Kidney (tissue), 22 donors: ENCODE measurements at places on chromosomes 11 and 22.

DNA sequence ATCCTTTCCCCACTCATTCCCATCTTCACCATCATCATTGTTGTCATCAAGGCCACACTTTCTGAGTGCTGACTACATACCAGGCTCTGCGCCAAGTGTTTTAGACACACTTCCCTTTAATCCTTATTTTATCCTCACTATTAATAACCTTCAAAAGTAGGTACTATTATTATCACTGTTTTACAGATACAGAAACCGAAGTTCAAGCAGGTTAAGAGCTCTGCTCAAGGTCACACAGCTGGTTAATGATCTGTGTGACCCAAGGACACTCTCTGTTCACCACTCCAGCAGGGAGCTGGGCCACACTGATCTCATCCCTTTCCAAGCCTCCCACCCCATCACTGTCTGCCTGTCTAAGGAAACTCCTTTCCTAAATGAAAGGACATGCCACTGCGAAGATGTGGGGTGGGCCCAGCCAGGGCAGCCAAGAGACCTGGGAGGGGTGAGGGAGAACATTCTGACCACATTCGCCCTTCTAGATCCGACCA is 17.2 kb upstream of the TSKU start:
- no peak overlapping the region for H3K4me3 ChIP-seq
- no peaks in the 10 kb centered on the region for H3K27me3 ChIP-seq

GRCh38 chr22:22848364-22848866 is 39.2 kb upstream of the IGLL5 start:
- no peak overlapping the region for H3K4me3 ChIP-seq
- no peak overlapping the region for H3K27ac ChIP-seq
- H3K4me1 ChIP-seq = no peaks in the 10 kb centered on the region
- DNase-seq = peak; percentile 81
- no peaks in the 10 kb centered on the region for H3K27me3 ChIP-seq

DNA sequence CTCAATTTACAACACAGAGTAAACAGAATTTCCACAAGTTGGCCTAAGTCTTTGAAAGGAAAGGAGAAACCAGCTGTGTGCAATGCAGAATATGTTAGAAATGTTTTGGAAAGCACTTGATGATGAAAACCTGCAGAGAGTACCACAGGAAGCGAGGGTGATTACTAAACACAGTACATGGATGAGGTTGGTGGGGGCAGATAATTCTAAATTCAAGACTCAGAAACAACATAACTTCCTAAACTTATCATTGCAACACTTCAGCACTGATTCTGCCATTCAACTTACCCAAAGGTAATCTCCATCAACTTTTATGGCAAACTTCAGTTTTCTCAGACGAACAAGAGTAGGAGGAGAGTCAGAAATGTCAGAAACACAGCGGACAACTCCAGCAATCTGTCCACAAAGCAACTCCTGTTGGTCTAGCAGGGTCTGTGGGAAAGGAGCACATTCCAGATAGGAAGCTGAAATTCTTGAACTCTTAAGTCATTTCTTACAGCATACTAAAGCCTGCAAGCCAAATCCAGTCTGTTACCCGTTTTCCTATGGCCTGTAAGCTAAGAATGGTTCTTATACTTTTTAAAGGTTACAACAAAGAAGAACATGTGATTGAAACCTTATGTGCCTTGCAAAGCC is 6.8 kb downstream of the HPS4 start:
- H3K27ac ChIP-seq = no peak overlapping the region
- peaks cover 5% of the 10 kb centered on the region for H3K4me1 ChIP-seq
- H3K27me3 ChIP-seq = no peaks in the 10 kb centered on the region
- no peak overlapping the region for H3K4me3 ChIP-seq

GRCh38 chr22:48493733-48494132 is 1333.9 kb downstream of the BRD1 start:
- no peak overlapping the region for H3K4me3 ChIP-seq
- H3K27me3 ChIP-seq = peaks cover 5% of the 10 kb centered on the region
- peak; percentile 31 for DNase-seq
- no peaks in the 10 kb centered on the region for H3K4me1 ChIP-seq
- H3K36me3 ChIP-seq = no peaks in the 10 kb centered on the region

GRCh38 chr22:23093051-23093788 is 22.9 kb downstream of the GNAZ start:
- no peaks in the 10 kb centered on the region for H3K4me1 ChIP-seq
- DNase-seq = no peak
- H3K36me3 ChIP-seq = no peaks in the 10 kb centered on the region
- H3K27ac ChIP-seq = no peak overlapping the region
- H3K4me3 ChIP-seq = no peak overlapping the region

- no peaks in the 10 kb centered on the region for H3K27me3 ChIP-seq
- H3K27ac ChIP-seq = no peak overlapping the region
- no peak for DNase-seq
- no peaks in the 10 kb centered on the region for H3K36me3 ChIP-seq
- H3K4me3 ChIP-seq = no peak overlapping the region
These were observed 4.5 kb upstream of the IRF7 start for GRCh38 chr11:620201-620600.

DNA sequence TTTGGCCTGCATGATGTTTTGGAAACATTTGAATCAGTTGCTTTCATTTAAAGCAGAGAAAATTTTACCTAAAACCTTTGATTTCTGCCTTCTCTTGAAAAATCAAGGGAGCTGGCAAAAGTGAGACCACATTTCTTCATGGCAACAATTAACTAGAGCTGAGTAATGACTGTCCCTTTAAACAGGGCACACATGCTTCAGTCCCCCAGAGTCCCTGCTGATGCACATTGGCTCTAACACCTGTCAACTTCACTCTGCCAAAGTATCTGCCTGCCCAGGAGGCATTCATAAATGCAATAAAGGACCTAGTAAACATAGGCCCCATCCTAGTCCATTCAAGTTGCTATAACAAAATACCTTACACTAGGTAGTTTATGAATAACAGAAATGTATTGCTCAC is 87.1 kb upstream of the LDLRAD3 start:
- DNase-seq = no peak
- H3K4me1 ChIP-seq = no peaks in the 10 kb centered on the region
- no peak overlapping the region for H3K27ac ChIP-seq
- H3K27me3 ChIP-seq = no peaks in the 10 kb centered on the region
- H3K4me3 ChIP-seq = no peak overlapping the region
- no peaks in the 10 kb centered on the region for H3K36me3 ChIP-seq

DNA sequence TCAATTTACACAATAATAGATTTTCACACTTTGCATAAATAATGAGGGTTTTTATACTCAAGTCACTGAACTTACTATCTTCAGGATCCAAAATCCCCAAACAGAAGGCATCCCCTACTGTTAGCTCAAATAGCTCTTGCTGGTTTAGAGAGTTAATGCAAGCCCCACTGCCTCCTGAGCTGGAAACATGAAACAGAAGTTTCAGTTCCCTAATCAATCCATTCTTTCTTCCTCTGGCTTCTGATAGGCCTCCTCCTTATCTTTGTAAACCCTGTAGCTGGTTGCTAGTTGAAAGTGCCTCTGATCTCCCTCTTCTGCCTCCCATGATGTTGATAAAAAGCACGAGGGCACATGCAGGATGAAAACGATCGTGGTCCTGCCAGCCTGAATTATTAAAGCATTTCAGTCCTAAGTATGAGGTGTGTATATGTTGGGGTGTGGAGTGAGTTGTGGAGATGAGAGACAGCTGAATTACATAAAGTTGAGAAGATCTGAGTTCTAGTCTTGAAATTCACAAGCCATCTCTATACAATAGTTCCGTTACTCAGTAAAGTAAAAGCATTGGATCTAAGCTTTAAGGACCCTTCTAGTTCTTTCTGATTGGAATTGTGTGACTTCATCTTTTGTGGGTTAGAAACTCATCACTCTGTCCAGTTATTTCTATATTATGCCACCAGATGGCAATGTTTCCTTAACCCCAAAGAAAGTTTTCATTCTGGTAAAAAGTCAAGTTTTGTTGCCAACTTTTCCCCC is 35.0 kb upstream of the EHF start:
- no peaks in the 10 kb centered on the region for H3K4me1 ChIP-seq
- H3K27me3 ChIP-seq = no peaks in the 10 kb centered on the region
- no peaks in the 10 kb centered on the region for H3K36me3 ChIP-seq
- no peak overlapping the region for H3K27ac ChIP-seq
- DNase-seq = peak; percentile 85
- peak overlapping the region; percentile 51 for H3K4me3 ChIP-seq

- no peak overlapping the region for H3K27ac ChIP-seq
- H3K4me1 ChIP-seq = no peaks in the 10 kb centered on the region
- no peak for DNase-seq
- H3K27me3 ChIP-seq = peaks cover 26% of the 10 kb centered on the region
- no peaks in the 10 kb centered on the region for H3K36me3 ChIP-seq
These were observed 827 bp downstream of the GSC2 start for GRCh38 chr22:19149047-19149883.

GRCh38 chr11:2531277-2531986 is 86.6 kb downstream of the KCNQ1 start:
- peaks cover 15% of the 10 kb centered on the region for H3K4me1 ChIP-seq
- no peak overlapping the region for H3K27ac ChIP-seq
- DNase-seq = peak; percentile 85
- H3K36me3 ChIP-seq = no peaks in the 10 kb centered on the region
- H3K4me3 ChIP-seq = no peak overlapping the region

DNA sequence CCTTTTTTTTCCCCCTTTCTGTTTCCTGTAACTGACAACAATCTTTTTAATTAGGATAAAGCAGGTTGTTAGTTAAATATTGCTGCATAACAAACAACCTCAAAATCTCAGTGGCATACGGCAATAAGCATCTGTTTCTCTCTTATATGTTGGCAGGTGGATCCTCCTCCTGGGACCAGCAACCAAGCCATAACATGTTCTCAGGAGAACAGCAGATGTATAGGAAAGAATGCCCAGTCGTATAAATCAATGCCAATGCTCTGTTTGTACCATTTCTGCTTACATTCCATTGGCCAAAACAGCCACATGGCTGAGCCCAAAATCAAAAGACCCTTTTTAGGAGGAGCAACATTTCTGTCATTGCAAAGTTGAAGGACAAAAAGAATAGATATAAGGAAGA is 445.7 kb downstream of the AASDHPPT start:
- no peak overlapping the region for H3K4me3 ChIP-seq
- no peak for DNase-seq
- H3K36me3 ChIP-seq = no peaks in the 10 kb centered on the region

- no peak within 1 kb of the TSS for H3K4me3 ChIP-seq
- H3K27me3 ChIP-seq = no peaks in the 10 kb centered on the region
- H3K27ac ChIP-seq = no peak within 1 kb of the TSS
- no peaks in the 10 kb centered on the region for H3K36me3 ChIP-seq
- peaks cover 2% of the 10 kb centered on the region for H3K4me1 ChIP-seq
- DNase-seq = peak; percentile 40
These were observed at the start of gene OR51E2 for GRCh38 chr11:4697585-4697984. Gene OR51E2 (minus strand): TSS chr11:4697853. CDS start chr11:4682711, 15,142 bp downstream.

GRCh38 chr11:33716243-33716642 is 15.6 kb upstream of the C11orf91 start:
- H3K27ac ChIP-seq = peak overlapping the region; percentile 10
- no peaks in the 10 kb centered on the region for H3K27me3 ChIP-seq
- no peak overlapping the region for H3K4me3 ChIP-seq
- peaks cover 37% of the 10 kb centered on the region for H3K36me3 ChIP-seq
- no peak for DNase-seq

- DNase-seq = no peak
- H3K27me3 ChIP-seq = no peaks in the 10 kb centered on the region
- H3K27ac ChIP-seq = no peak overlapping the region
- H3K36me3 ChIP-seq = no peaks in the 10 kb centered on the region
- H3K4me3 ChIP-seq = no peak overlapping the region
These were observed 4.3 kb downstream of the ZC3H7B start for GRCh38 chr22:41305646-41306045.

GRCh38 chr22:19419086-19419463 is 12.5 kb downstream of the HIRA start:
- no peak overlapping the region for H3K4me3 ChIP-seq
- H3K27me3 ChIP-seq = no peaks in the 10 kb centered on the region
- H3K4me1 ChIP-seq = no peaks in the 10 kb centered on the region
- DNase-seq = no peak

DNA sequence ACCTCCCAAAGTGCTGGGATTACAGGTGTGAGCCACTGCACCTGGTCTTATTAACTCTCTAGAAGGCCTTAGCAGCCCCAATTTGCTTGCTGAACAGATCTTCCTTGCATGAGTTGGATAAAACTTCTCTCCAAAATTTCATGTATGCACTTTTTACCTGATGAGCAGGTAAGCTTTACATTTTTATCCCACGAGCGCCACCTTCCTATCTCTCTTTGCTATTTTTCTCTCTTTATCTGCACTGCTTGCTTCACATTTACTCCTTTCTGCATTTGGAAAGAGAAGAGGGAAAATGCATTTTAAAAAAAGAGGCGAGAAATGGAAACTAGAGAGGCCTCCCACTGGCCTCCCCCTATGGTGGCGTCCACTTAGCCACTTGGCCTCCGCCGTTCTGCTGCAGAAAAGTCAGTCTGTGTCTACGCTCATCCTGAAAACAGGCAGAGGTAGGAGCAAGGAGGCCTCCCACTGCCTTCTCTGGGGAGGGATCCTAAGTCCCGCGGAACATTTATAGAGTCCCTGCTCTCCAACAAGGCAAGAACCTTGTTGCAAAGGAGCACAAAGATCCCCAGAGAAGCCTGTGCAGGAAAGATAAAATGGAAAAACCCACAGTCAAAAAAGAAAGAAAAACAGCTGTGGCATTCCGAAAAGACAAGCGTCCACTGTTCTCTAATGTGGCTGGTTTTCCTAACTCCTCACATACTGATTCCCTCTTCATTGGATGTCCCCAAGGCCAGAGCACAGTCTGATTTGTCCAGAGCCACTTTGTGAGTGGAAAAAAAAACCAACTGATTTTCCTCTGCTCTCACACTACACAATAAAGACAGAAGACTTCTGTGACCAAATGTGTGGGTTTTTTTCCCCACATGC is 62.2 kb upstream of the INCENP start:
- H3K4me1 ChIP-seq = no peaks in the 10 kb centered on the region
- H3K36me3 ChIP-seq = no peaks in the 10 kb centered on the region
- H3K27me3 ChIP-seq = no peaks in the 10 kb centered on the region
- H3K27ac ChIP-seq = no peak overlapping the region
- no peak overlapping the region for H3K4me3 ChIP-seq

DNA sequence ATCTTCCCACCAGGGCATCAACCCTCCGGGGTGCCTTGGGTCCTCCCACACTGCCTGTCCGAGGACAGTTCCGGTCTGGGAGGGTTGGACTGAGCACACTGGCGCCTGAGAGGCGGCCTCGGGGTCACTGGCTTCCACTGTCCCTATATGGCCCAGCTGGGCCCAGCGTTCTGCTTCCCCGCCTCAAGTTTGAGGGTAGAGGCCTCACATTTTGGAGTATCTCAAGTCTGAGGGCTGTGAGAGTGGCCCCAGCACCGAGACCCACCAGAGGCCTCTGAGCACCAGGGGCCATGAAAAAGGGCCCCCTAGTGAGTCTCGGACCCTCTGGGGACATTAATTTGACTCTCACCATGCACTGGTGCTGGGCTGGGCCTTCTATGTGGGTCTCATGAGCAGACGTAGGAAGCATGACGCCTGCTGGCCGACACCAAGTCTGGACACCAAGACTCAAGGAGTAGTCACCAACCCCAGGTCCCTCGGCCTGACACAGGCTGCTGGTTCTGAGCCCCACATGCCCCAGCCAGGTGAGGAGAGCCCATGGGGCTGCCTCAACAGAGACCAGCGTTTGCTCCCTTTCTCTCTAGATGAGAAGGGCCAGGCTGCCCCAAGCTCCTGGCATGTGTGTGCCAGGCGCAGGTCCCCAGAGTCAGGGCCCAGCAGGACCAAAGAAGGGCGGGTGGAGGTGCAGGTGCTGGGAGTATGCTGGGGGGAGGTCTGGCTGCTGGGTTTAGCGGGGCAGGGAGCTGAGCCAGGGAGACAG is 27.5 kb downstream of the ARVCF start:
- H3K4me1 ChIP-seq = no peaks in the 10 kb centered on the region
- peak overlapping the region; percentile 78 for H3K27ac ChIP-seq
- H3K27me3 ChIP-seq = no peaks in the 10 kb centered on the region
- no peaks in the 10 kb centered on the region for H3K36me3 ChIP-seq
- no peak overlapping the region for H3K4me3 ChIP-seq
- peak; percentile 93 for DNase-seq
